Fibroblast of upper back skin (primary cell): ENCODE measurements at places on chromosomes 7 and 10.

DNA sequence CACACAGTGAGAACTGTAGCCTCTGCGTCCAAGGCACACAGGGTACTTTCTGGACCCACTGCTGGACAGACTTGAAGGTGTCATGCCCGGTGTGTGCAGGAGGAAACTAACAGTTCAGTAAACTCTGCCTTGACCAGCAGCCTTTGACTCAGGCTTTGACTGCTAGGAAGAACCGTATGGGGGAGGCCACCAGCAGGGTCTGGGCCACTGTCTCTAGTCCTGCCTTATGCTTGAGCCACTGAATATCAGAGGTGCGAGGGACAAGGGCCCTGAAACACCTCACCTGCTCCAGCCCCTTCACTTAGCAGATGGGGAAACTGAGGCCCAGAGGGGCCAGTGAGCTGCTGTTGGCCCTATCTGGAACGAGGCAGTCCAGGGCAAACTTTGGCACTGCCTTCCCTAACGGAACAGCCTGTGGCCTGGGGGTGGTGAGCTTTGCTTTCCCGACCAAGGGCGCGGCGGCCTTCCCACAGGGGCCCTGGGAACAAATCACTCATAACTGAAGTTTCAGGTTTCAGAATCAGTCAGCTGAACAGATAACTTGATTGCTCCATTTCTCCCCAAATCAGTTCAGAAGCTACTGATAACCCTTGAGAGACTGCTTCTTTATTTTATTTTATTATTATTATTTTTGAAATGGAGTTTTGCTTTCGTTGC lies 130.0 kb downstream of the FAM53B start:
- DNase-seq = no peak

DNA sequence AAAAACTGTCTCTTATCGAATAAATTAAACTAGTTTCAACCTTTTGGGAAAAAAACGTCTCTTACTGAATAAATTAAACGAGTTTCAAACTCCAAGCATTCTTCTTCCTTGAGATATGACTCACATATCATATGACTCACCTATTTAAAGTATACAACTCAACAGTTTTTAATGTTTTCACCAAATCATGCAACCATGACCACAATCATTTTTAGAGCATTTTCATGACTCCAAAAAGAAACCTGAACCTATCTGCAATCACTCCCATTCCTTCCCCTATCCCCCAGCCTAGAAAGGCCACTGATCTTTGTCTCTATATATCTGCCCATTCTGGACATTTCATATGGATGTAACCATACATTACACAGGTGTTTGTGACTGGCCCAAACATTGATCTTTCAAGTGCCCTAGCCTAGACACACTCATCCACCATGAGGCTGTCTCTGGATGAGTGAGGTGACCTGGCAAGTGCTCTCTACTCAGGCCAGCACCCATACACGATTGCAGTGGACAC lies 115.3 kb downstream of the PIP4K2A start:
- peak; percentile 80 for DNase-seq

GRCh38 chr7:89264126-89264525 lies 468.6 kb upstream of the TEX47 start:
- DNase-seq = no peak

DNA sequence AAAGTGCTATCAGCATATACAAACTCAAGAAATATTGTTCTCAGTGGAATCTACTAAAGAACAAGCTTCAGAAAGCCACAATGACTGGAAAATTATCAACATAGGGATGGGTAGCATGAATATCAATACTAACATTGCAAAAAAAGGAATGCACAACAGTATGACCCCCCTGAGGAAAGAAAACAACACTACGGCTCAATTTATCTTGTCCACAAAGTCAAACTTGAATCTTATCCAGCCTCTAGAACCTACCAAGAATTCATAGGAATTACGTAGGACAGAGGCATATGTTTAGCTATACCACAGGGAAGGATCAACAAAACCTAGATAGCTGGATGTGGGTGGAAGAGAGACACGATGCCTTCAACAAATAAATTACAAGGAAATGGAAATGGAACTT lies 54.6 kb downstream of the AGMO start:
- DNase-seq = peak; percentile 24
